ENCODE measurements at places on chromosomes 5 and 9. TPM values are rescaled to one million over a fixed set of nuclear protein-coding genes. Genes with fewer than 3 reads are reported as not detected.

Gene FOXD4L5
- polyA plus RNA-seq, result not detected

Gene DRD1
- not detected for polyA plus RNA-seq

Gene LMX1B
- not detected for polyA plus RNA-seq

Gene C9orf153
- polyA plus RNA-seq, result not detected

Gene BARHL1
- polyA plus RNA-seq, result not detected

Gene KCTD16
- polyA plus RNA-seq, result not detected

Gene NR5A1
- not detected for polyA plus RNA-seq

Gene LAMC3
- polyA plus RNA-seq, result 0.03 TPM

Data from CD14-positive monocyte (primary cell).